ENCODE measurements at places on chromosomes 3 and 15.

DNA sequence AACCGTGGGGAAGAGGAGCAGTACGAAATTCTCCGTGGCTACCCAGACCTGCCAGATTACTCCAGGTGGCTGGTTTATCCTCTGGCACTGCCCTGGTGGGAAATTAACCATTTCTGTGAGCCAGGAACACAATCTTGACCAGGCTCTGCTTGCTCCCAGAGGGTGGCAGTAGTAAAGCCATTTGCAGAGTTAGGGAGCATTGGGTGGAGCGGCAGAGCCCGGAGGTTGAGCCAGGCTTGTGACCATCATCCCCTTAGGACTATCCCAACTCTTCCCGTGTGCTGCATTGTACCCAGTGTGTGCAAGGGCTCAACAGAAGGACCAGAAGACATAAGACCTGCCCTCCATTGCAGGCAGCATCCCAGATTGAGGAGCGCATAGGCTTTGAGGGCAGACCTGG lies 5.3 kb downstream of the KNG1 start:
- DNase-seq: no peak

DNA sequence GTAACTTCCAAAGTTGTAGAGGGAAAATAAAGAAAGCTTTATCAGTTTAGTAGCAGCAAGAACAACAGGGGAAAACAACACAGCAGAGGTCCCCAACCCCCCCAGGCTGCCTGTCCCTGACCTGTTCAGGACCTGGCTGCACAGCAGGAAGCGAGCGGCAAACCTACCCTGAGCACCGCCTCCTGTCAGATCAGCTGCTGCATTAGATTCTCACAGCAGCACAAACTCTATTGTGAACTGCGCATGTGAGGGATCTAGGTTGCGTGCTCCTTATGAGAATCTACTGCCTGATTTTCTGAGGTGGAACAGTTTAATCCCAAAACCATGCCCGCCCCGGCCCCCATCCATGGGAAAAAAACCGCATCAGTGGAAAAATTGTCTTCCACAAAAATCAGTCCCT lies 40.3 kb downstream of the USP50 start:
- DNase-seq: no peak

- no peak for DNase-seq
Observed at GRCh38 chr15:80587007-80587406, 108.1 kb upstream of the ABHD17C start.

- DNase-seq: no peak
Observed at GRCh38 chr3:197593046-197593380, 37.2 kb upstream of the BDH1 start.

DNA sequence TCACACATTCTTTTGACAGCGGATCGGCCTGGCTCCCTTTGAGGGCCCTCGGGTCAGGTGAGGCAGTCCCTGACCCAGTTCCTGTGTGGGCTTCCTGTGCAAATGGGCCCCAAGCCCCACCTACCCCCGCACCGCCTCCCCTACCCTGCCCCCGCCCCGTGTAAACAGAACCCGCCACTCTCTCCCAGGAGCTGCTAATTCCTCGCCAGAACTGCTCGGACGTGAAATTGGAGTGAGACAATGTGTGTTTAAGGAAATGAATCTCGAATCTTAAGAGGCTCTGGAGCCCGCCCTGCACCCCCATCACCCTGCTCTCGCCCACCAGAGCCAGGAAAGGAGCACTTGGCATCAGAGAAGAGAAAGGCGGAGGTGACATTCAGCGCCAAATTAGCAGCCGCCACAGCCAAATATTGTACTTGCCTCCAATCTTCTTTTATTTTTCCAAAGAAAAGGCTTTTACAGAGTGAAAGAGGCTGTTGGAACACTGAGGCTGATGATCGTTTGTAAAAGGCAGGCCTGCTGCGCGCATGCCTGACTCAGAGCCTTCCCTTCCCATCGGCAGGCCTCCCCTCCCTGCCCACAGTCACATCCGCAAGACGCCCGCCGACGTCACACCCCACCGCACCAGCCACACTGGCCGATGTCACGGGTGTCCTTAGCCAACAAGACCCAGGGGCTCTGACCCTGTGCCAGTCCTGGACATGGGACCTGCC lies 53.1 kb downstream of the CACNA2D2 start:
- DNase-seq: peak; percentile 61

GRCh38 chr15:79030470-79030869 lies 60.1 kb downstream of the RASGRF1 start:
- DNase-seq: no peak

- DNase-seq: no peak
Observed at GRCh38 chr3:131224886-131225550, 156.6 kb upstream of the NUDT16 start.

DNA sequence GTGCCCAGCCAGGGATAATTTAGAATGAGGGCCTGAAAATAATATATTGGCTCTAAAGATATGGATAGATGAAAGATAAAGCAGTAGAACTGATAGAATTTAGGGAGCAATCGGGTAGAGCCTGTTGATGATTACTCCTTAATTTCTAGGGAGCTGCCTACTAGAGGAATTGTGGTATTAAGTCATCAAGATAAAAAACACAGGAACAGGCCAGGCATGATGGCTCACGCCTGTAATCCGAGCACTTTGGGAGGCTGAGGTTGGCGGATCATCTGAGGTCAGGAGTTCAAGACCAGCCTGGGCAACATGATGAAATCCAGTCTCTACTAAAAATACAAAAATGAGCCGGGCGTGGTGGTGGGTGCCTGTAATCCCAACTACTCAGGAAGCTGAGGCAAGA lies 130.4 kb downstream of the PCCB start:
- no peak for DNase-seq

- no peak for DNase-seq
Observed at GRCh38 chr3:44074181-44074580, 167.5 kb upstream of the TOPAZ1 start.

DNA sequence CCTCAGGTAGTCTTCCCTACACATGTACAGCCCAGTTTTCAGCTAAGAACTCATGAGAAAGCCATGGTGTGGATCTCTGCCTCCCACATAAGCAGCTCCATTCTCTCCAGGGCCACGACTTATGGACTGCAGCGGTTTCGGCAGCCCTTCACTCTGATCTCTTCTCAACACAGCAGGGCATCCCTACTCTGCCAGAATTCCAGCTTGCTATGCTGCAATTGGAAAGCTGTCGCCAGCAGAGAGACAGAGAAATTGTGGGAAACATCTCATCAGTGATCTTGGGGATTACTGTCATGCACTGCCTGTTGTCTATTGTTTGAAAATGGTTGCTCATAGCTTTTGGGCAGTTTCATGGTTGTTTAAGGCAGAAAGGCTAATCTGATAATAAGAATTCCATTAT lies 11.9 kb upstream of the BLM start:
- no peak for DNase-seq

Measured in stimulated activated CD4-positive, alpha-beta T cell treated with anti-CD3 and anti-CD28 coated beads, Interleukin-4, amount 100 ng/mL, for 1 hour (primary cell).